ENCODE measurements at places on chromosomes 6 and 20.

DNA sequence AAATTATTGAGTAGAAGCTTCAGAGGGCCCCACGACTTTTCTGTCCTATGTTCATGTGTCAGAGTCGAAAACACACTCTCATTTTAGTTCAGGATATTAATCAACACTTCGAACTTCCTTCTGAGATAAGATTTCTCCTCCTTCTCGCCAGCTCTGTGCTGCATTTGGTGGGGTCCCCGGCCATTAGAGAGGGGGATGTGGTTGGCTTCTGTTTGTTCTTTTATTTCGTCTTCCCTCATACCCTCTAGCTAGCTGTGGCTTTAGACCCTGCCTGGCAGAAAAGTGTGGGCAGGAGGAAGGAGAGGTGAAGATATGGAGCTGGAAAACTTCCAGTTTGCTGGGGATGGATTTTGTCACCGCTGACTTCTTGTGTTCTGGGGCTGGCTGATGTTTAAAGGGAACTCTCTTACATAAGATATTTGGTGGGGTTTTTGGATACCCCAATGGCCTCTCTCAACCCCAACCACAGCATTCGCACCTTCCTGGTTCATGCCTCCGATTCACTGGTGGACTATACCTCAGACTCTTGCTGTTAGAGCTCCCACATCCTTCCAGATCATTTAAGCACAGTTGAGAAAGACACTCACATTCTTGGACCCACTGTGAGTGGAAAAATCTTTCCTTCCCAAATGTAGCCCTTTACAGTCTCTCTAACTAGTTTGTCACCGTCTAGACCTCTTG, 30.7 kb upstream of the TMX4 start:
- no peak for DNase-seq

DNA sequence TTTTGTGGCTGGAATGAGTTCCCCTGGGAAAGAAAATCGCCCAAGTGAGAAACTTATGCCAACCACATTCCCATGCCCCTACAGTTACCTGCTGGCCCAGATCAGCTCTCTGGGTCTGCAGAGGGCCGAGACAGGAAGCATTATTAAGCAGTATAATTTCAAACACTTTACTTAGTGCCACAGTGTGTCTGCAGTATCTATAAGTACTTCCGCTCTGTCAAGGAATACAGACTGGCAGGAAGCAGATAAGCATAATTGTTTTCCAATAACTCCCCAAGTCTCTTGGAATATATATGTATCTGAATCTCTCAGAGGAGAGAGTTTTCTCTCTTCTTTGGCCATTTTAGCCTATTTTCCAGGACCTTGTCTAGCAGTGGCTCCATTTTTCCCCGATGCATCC, 24.9 kb downstream of the SAYSD1 start:
- no peak for DNase-seq

DNA sequence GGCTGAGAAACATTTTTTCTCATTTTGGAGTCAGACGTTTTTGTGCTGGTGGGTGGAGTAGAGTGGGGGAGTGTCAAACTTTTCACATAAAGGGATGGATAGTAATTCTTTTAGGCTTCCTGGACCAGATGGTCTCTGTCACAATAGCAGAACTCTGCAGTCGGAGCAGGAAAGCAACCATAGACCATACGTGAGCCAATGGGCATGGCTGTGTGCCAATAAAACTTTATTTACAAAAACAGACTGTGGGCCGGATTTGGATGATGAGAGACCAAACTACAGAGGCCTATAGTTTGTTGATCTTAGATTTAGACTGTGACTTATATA, 70.8 kb upstream of the SLC22A23 start:
- DNase-seq = no peak

DNA sequence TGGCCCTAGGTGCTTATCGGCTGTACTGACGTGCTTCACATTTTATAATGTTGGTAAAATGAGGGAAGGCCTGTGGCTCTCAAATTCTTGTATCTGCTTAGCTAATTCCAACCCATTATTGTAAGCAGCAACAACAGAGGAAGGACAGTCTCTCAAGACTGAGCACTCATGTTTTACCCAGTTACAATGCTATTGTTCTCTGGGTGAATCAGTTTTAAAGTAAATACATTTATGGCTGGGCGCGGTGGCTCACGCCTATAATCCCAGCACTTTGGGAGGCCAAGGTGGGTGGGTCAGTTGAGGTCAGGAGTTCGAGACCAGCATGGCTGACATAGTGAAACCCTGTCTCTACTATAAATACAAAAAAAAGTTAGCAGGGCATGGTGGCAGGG, 194.6 kb downstream of the PRKN start:
- peak; percentile 7 for DNase-seq

GRCh38 chr20:31543966-31544598, 29.8 kb downstream of the HM13 start:
- DNase-seq = no peak

- no peak for DNase-seq
Measured at GRCh38 chr6:44522871-44523270, 135.4 kb downstream of the CDC5L start.

DNA sequence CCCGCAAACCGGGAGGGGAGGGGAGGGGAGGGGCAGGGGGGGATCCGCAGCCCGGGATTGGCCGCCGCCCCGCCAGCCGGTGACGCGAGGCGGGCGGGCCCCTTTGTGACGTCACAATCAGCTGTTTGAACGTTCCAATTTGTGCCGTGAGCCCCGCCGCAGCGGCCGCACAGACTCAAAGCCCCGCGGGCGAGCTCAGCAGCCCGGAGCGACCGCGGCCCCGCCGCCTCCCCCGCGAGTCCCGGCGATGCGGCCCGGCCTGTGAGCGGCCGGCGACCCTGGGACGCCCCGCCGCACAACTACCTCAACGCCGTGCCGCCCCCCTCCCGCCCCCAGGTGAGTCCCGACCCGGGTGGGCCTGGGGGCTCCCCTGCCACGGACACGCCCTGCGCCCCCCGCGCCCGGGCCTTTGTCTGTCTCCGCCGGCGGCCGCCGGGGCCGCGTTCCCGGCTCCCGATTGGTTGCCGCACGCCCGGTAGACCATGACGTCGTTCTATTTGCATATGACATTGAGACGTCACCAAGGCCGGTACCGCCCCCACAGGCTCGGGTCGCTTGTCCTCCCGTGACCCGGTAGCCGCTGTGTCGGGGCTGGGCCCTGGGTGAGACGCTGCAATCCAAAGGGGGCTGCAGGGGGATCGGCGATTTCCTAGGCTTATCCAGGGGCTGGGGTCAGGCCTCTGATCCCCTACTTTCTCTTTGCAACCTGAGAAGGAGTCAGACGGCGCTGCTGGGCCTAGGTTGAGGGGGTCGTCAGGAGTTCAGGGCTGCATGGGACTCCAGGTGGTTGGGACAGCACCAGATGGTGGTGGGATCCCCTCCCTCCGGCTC, at the start of gene TP53INP2:
Gene TP53INP2 (plus strand): TSS at position 168 of the 831 bp plus-strand sequence. CDS start 4,396 bp downstream, outside the sequence.
- peak; percentile 98 for DNase-seq

DNA sequence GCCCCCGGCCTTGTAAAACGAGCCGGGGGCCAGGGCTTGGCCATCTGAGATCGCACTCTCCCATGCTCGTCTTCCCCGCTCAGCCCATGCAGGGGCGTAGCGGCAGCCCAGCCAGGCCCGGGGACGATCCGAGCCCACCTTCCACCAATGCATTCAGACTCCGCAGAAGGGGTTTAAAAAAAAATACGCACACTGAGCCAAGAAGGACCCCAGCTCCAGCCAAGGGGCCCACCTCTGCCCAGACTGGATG, 320 bp downstream of the GSTA4 start:
- peak; percentile 74 for DNase-seq

- no peak for DNase-seq
Measured at GRCh38 chr20:10475225-10475624, 40.1 kb downstream of the SLX4IP start.

GRCh38 chr20:64025826-64026412, 10.1 kb upstream of the C20orf204 start:
- no peak for DNase-seq

GRCh38 chr6:149246691-149247384, 70.7 kb upstream of the TAB2 start:
- no peak for DNase-seq

DNA sequence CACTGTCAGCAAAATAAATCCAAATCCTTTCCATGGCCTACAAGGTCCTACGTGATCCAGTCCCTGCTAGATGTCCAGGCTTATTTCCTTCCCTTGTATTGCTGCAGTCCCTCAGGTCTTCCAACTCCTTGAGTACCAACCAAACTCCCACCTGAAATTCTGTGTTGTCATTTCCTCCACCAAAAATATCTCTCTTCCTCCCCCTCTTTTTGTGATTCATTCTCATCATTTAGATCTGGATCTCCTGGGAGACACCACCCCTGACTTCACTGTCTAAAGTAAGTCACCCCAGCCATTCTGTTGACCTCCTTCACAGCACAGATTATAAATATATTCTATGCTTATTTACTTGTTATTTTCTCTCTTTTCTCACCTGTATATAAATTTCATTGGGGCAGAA, 9.0 kb upstream of the LOC128125822 start:
- no peak for DNase-seq

- DNase-seq = no peak
Measured at GRCh38 chr20:46215913-46216707, 92.2 kb downstream of the CDH22 start.

DNA sequence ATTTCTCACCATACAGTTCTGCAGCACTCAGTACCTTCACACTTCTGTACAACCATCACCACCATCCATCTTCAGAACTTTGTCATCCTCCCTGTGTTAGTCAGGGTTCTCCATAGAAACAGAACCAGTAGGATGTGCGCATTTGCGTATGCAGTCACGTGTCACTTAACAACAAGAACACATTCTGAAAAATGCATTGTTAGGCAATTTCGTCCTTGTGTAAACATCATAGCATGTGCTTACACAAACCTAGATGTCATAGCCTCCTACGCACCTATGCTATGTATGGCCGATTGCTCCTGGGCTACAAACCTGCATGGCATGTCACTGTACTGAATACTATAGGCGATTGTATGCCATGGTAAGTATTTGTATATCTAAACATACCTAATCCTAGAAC, 66.2 kb upstream of the PTPRT start:
- DNase-seq = no peak

DNA sequence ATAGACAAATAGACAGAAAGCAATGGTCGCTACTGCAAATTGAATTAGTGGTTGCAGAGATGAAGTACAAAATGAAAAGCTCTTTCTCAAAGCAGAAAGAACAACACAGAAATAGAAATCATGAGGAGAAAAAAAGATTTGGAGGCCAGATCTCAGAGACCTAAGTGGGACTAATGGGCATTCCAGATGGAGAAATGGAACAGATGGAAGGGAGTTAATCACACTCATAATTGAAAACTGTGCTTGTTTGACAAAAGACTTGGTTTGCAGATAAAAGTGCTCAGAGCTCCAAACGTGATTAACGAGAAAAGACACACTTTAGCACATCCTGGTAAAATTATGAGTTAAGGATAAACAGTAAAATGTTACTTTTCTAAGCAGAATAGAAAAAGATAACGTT, 58.1 kb upstream of the SNRPB2 start:
- DNase-seq = no peak

GRCh38 chr20:24964506-24964840, 15.4 kb downstream of the CST7 start:
- DNase-seq = no peak

- no peak for DNase-seq
Measured at GRCh38 chr6:43277643-43278523, 20.2 kb upstream of the SLC22A7 start.

- DNase-seq = no peak
Measured at GRCh38 chr20:51208162-51208561, 185.3 kb upstream of the KCNG1 start.

- no peak for DNase-seq
Measured at GRCh38 chr20:57957411-57958049, 247.7 kb upstream of the PMEPA1 start.

GRCh38 chr6:21526974-21527373, 66.6 kb upstream of the SOX4 start:
- no peak for DNase-seq

- DNase-seq = peak; percentile 25
Measured at GRCh38 chr20:50577175-50578018, 67.2 kb downstream of the PTPN1 start.
